ENCODE measurements at places on chromosomes 13 and 19. TPM values are rescaled to one million over a fixed set of nuclear protein-coding genes. Genes with fewer than 3 reads are reported as not detected.

DNA sequence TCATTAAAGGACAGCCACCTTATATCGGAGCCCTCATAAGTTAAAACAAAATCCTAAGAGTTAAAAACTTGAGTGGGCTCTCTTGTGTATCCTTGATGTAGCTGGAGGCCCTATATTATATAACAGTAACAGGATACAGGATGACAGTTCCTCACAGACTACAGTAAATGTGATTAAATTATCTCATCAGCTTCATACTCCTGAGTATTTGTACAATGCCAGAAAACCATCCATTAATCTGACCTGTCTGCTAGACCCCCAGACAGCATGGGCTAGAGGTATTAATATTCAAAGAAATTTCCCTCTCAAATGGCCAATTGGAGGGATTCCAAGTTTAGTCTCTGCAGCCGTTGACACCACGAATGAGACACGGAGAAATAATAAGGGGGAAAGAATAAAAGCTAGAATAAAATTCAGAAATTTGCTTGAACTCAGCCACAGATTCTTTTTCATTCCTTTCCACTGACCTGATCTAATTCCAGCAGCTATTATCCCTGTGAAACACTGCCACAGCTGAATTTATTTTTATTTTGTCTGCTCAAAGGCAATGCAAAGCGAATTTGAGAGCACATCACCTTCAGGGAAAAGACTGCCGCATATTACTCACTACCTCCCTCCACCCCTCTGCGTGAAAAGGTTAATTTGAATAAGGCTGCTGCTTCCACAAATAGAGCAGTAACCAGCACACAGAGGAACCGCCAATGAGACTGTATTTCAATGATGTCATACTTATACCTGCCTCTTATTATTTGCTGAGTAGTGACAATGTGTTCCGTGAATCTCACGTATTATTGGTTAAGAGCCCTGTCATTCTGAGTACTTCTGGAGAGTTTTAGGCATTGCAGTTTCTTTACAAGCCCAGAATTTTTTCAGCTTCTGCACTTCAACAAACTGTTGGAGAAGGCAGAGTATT is 155.9 kb upstream of the KLF12 start:
- peak; percentile 96 for DNase-seq

DNA sequence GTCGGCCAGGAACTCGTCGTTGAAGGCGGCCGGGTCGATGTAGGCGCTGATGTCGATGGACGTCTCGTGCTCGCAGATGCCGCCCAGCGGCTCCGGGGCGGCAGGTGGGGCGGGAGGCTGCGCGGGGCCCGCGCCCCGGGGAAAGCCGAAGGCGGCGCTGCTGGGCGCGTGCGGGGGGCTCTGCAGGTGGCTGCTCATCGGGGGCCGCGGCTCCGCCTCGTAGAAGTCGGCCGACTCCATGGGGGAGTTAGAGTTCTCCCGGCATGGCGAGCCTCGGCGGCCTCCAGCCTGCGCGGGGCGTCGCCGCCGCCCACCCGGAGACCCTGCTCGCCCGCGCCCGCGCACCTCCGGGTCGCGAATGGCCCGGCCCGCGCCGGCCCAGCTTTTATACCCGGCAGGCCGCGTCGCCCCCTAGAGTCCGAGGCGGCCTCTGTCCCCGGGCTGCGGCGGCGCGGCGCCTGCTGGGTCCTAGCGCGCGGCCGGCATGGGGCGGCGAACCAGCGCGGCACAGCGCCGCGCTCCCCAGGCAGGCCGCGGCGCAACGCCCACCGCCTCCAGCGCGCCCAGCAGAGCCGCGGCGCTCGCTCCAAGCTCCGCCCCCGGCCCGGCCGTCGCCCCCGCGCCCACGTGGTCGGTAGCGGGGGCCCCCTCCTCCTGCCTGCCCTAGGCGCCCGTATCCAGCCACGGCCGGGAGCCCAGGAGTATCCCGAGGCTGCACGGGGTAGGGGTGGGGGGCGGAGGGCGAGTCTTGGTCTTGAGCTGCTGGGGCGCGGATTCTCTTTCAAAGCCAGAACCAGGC is at the start of gene CEBPA:
TSS of gene CEBPA (minus strand) at position 360 of the 799 bp plus-strand sequence. CDS start at position 240, 120 bp downstream.
- DNase-seq: peak; percentile 95

DNA sequence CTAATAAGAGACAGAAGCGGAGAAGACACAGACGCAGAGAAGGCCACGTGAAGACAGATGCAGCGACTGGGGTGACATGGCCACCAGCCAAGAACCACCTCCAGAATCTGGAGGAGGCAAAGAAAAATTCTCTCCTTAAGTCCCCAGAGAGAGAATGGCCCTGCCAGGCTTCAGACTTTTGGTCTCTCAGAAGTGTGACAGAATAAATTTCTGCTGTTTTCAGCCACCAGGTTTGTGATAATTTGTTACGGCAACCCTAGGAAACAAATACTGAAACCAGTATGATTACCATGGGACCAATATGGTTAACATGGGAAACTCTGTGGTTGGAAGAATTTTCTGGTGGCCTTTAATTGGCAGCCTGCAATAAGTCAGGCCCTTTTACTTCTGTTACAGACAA is 63.9 kb upstream of the DOCK9 start:
- no peak for DNase-seq

DNA sequence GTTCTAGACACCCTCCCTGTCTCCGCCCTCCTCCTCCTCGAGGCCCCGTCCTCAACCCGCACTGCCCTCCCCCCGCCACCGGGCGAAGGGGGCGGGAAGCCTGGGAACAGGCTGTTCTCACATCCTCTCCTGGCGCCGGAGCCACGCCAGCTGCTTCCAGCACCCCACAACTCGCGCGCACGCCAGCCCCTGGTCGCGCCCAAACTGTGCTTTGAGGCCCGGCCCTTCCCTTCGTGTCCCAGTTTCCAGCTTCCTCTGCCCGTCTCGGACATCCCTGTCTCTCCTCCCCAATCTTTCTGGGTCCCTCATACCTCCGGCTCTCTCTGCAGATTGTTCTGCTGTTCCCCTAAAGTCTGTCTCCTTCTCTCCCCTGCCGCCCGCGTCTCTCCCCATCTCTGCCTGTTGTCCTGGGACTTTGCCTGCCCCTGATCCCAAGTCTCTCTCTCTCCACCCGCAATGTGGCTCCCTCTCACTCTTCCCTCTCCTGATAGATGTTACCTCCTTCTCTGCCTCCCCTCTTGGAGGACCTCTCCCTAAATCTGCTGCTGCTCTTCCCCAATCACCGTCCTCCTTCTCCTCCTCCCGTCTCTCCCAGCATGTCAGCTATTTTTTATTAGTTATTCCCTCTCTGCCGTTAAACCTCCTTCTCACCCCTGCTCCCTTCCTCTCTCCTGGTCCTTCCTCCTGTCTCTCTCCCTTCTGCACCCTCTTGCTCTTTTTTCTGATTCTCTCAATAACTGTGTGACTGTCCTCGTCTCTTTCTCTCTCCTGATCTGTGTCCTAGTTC is 14.2 kb downstream of the DPF1 start:
- peak; percentile 52 for DNase-seq

- DNase-seq: no peak
These were observed 97.0 kb downstream of the SLC7A1 start for GRCh38 chr13:29498426-29499040.

DNA sequence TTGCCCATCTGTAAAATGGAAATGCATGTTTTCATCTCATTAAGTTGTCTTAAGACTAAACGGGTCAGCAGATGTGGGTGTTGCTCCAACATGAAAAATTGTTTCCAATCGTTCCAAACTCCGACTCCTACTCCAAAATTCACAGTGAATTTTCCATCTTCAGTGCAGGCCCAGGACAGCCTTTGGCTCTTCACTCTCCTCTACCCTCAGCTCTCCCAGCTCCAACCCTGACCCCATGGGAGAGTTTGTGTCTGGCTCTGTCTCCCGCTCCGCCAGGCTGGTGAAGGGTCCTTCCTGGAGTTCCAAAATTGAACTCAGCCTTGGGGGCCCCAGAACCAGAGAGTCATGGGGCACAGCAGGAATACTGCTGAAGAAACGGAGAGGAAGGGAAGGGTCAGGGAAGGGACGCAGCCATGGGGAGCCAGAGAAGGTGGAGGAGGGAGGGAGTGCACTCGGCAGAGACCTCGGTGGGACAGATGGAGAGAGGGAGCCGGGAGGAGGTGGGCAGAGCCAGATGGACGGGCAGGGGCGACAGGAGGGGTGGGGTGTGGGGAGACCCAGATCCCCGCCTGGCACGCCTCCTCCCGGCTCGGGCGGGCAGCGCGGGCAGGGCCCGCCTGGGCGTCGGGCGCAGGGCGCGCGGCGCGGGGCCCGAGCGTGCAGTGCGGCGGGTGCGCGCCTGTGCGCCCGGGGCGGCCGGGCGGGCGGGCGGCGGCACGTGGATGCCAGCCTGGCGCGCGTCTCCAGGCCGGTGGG is 45.6 kb downstream of the CELF5 start:
- DNase-seq: no peak

GRCh38 chr19:1226227-1226518 is 11.6 kb downstream of the CBARP start:
- no peak for DNase-seq

ZFP14 gene
- 4.5 TPM for total RNA-seq

POGLUT2 gene
- 15.7 TPM for total RNA-seq

Measured in cardiac muscle cell (in vitro differentiated cells and primary cell).